Fibroblast of the aortic adventitia (primary cell): ENCODE measurements at places on chromosomes 6 and 20. TPM values are rescaled to one million over a fixed set of nuclear protein-coding genes. Genes with fewer than 3 reads are reported as not detected.
A peak's percentile ranks its signal among the peaks of the same experiment; 100 is the strongest.

- DNase-seq, result no peak
Observed at GRCh38 chr6:94751641-94752329, 825.5 kb upstream of the MANEA start.

The ADGRF1 gene
- not detected in 2 replicates for total RNA-seq

GRCh38 chr6:21824431-21825177 lies 231.1 kb downstream of the SOX4 start:
- DNase-seq, result no peak

The EBF4 gene
- total RNA-seq, result 0.09 and 2.6 TPM in 2 replicates

The GGTLC1 gene
- not detected in 2 replicates for total RNA-seq

GRCh38 chr6:28212510-28213212 lies 12.4 kb upstream of the ZSCAN9 start:
- DNase-seq, result peak; percentile 91

The KCTD20 gene
- total RNA-seq, result 48.6 and 57.6 TPM in 2 replicates
